ENCODE measurements at places on chromosomes 4 and X. TPM values are rescaled to one million over a fixed set of nuclear protein-coding genes. Genes with fewer than 3 reads are reported as not detected.

Gene TEX11
- not detected for total RNA-seq

Gene COX7B2
- total RNA-seq = not detected

Gene FGB
- total RNA-seq = 1.2 TPM

Gene TRIM60
- not detected for total RNA-seq

Gene RGS12
- 44.6 TPM for total RNA-seq

Gene SLC30A9
- 90.2 TPM for total RNA-seq

Gene HTRA3
- 23.4 TPM for total RNA-seq

Gene MAGED4
- 39.7 TPM for total RNA-seq

Data from spinal cord (tissue), 10 donors.